PC-3 (cell line): ENCODE measurements at places on chromosomes 6 and 20. TPM values are rescaled to one million over a fixed set of nuclear protein-coding genes. Genes with fewer than 3 reads are reported as not detected.

DNA sequence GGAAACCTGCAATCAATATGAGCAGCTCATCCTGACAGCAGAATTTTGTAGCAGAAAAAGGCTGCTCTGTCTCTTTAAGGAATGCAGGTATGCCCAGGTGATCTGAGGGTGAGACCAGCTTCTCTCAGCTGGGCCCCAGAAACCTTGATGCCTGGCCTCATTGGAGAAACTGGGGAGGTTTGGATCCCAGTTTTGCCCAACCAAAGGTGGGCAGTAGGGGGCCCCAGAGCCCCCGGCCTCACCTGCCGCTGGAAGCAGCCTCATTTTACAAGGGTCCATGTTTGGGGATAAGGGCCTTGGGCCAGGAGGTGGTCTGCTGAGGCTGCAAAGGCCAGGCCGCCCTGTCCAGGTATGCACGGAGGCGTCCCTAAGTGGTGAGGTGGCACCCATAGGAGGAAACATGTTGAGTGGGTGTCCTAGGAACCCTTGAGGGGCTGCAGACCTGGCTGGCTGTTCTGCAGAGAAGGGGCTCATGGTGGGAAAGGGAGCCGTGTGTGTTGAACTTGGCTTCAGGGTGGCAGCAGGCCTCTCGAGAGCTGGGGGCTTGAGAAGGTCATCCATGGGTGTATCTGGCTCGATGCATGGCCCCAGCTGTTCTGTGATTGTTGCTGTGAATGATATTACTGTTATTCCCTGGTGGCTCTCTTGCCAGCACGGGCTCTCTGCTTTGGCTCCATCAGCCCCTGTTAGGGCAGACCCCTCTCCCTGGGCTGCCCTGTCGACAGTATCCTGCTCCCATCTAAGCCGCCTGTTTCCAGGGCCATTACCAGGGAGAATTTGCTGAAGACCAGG, 208.4 kb downstream of the CDH4 start:
- DNase-seq = no peak

DNA sequence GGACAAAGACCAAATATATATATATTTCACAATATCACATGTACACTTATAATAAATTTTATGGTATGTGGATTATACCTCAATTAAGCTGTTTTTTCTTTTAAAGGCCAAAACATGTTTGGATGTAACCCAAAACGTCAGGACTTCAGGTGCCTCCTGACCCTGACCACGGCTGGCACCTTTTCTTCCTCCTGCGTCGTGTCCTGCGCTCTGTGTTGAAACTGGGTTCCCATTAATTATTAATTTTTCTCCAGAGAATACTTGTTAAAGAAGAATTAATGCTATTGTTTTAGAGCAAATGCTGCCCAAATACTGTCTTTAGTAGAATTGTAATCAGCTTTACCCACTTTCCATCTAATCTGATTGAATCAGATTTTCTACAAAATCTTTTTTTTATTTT, 46.7 kb upstream of the VSX1 start:
- no peak for DNase-seq

DNA sequence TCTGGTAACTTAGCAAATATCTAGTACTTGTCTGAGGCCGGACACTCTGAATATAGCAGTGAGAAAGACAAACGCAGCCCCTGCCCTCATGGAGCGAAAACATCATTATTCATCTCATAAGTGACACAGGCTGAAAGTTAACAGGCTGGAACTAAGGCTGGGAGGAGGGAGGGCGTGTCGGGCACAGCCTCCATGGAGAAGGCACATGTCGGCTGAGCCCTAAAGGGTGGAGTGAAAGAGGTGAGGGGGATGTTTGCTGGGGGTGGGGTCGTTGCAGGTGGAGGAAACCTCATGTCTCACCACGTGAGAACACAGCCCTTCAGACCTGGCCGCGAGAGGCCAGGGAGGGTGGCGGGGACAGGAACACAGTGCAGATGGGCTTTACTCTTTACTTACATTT, 108.8 kb upstream of the FOXC1 start:
- DNase-seq = no peak

- DNase-seq = no peak
Observed at GRCh38 chr6:150307520-150307919, 61.3 kb upstream of the IYD start.

- no peak for DNase-seq
Observed at GRCh38 chr20:31945319-31945718, 6.5 kb downstream of the PDRG1 start.

DNA sequence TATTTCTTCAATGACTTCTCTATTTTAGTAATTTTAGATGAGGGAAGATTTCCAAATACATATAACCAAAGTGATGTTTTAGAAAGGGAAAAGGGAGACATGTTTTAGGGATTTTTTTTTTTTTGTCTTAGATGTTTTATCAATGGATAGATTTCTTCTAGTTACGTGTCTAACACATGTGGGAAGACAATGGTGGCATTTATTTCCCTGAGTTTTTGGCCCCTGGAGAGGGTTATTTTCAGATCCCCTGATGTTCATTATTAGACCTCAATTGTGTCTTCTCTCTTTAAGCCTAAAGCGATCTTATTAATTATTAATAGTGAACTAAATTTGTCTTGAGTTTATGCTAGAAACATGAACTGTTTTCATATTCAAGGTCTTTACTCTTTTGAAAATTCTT, 30.3 kb downstream of the TRMT11 start:
- DNase-seq = no peak

DNA sequence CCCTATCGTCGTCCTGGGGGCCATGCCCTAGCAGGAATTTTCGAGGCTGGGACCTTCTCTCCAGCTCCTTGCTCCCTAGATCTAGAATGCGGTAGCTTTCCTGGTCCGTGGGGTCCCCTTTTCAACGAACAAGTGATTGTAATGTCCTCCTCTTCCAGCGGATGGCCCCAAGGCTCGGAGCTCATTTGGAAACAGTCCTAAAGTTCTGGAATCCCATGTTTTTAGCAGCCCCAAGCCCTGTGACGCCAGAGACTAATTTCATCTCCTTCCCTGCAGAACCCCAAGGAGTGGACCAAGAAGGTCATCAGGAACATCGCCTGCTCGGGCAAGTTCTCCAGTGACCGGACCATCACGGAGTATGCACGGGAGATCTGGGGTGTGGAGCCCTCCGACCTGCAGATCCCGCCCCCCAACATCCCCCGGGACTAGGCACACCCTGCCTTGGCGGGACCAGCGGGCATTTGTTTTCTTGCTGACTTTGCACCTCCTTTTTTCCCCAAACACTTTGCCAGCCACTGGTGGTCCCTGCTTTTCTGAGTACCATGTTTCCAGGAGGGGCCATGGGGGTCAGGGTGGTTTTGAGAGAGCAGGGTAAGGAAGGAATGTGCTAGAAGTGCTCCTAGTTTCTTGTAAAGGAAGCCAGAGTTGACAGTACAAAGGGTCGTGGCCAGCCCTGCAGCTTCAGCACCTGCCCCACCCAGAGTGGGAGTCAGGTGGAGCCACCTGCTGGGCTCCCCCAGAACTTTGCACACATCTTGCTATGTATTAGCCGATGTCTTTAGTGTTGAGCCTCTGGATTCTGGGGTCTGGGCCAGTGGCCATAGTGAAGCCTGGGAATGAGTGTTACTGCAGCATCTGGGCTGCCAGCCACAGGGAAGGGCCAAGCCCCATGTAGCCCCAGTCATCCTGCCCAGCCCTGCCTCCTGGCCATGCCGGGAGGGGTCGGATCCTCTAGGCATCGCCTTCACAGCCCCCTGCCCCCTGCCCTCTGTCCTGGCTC, 48.5 kb downstream of the PYGB start:
- peak; percentile 61 for DNase-seq

DNA sequence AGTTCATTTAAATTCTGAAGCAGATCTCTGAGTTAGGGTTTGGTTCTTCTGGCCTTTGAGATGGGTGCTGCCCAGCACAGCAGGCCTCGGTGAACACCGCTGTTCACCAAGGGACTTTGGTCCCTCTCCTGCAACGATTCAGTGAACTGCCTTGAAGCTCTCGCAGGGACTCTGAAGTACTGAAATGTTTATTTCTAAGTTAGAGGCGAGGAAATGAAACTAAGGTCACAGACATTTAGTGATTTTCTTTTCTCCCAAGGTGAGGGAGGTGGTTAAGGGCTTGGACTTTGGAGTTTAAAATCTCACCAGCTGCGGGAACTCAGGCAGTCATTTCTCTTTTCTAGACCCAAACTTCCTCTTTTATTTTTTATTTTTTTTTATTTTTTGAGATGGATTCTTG, 26.2 kb downstream of the E2F3 start:
- no peak for DNase-seq

GRCh38 chr20:37615340-37616109, 78.3 kb upstream of the CTNNBL1 start:
- peak; percentile 83 for DNase-seq

- no peak for DNase-seq
Observed at GRCh38 chr6:137989664-137990063, 117.6 kb downstream of the PERP start.

DNA sequence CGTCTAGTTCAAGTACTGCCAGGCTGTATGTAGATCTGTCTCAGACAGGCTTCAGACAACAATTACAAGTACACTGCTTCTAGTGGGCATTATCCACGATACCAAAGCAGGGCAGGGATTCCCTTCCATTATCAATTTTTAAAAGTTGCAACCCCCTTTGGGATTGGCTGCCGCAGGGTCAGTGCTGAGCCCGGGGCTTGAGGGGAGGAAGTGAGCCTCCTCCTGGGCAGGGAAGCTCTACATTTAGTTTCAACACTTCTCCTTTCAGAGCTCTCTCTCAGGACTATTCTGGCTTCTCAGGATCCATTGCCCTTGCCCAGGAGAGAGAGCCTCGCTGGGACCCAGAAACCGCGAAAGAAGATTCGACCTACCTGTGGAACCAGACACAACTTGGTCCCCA, 1.5 kb downstream of the HTR1B start:
- DNase-seq = no peak

DNA sequence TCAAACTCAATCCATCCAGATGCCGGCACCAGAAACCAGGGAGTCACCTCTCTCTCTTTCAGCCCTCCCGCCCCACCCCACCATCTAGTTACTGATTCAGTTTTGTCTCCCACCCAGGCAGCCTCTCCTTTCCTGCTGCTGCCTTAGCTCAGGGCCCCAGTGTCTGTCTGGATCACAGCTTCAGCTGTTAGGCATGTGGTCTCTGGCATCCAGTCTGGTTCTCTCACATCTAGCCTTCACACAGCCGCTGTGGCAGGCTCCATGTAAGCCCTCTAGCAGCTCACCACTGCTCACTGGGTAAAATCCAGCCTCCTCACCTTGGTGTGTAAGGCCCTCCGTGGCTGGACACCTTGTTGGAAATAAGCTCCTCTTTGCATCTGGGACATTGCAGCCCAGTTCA, 21.3 kb downstream of the AARS2 start:
- DNase-seq = no peak

DNA sequence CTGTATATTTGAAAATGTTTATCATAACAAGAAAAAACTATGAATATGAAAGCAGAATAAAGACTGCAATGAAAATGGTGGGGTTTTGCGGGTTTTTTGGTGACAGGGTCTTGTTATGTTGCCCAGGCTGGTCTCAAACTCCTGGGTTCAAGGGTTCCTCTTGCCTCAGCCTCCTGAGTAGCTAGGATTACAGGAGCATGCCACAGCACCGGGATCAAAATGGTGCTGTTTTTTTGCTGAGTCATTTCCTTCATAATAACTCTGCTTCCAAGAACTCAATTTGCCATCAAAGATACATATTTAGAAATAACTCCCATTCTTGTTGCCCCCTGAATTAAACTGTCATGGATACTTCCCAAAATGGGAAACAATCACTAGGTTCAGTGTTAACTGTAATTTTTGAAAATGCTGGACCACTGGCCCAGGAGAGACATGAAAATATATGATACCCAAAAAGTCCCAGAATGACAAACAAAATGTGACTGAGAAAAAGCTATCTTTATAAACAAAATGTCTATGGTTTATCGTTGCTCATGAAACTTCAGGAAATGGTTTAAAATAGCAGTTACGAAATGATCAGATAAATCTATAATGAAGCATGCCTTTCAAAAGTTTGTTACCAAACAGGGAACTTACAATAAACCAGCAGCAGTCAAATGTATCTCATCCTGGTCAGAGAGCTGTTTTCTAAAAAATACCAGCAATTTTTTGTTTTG, 32.2 kb downstream of the ILRUN start:
- DNase-seq = peak; percentile 9

- no peak for DNase-seq
Observed at GRCh38 chr6:156883497-156884252, 106.5 kb downstream of the ARID1B start.

GRCh38 chr6:30942338-30943060, 1.7 kb downstream of the MUCL3 start:
- peak; percentile 96 for DNase-seq

GRCh38 chr20:20292472-20292871, 75.4 kb upstream of the INSM1 start:
- DNase-seq = no peak

DNA sequence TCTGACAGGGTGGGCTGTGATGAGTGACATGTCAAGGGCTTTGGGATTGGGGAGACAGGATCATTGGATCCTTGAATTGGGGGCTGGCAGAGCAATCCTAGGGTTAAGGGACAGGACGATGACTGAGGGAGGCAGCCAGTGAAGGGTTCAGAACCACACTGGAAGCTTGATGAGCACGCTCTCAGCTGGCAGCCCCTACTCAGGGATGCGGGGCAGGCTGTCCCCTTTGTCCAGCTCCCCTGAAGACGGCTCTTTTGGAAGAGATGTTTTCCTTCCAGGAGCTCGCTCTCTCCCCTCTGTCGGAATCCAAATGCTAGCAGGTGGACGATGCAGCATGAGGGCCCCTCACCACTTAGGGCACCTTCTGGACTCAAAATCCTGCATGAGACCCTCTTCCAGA, 8.4 kb downstream of the TGM3 start:
- no peak for DNase-seq

DNA sequence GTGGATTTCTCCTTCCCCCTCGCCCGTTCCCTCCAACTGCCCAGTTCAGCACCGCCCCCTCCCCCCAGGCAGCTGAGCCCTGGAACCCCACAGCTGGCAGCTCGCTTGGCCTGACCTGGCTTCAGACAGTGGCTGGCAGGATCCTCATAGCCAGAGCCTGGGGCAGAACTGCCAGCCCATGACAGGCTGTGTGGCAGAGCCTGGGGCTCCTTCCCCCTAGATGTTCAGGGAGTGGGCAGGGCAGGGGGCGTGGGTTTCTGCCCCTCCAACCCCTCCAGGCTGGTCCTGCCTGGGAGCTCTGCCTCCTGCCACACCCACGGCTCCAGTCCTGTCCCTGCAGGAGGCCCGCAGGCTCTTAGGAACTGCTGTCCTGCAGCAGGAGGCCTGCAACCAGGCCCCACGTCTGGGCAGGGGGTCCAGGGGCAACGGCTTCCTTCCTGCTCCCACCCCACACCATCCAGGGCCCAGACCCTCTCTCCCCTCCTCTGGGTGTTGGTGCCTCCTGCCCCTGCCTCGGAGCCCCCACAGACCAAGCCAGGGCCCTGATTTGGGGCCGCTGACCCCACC, 9.6 kb upstream of the KCNQ2 start:
- DNase-seq = no peak

- DNase-seq = no peak
Observed at GRCh38 chr20:40438161-40438830, 250.7 kb downstream of the MAFB start.

GRCh38 chr6:90399970-90400369, 103.3 kb upstream of the BACH2 start:
- no peak for DNase-seq

- no peak for DNase-seq
Observed at GRCh38 chr6:92545861-92546260, 873.5 kb downstream of the EPHA7 start.

- no peak for DNase-seq
Observed at GRCh38 chr6:89679215-89680120, 40.9 kb upstream of the LYRM2 start.

CD40 gene
- total RNA-seq = 4.6 and 5.0 TPM in 2 replicates

SLC26A8 gene
- total RNA-seq = not detected in 2 replicates

SLA2 gene
- 0.23 and 0.51 TPM in 2 replicates for total RNA-seq

GINM1 gene
- 15.0 and 19.2 TPM in 2 replicates for total RNA-seq

HEY2 gene
- total RNA-seq = not detected in 2 replicates

FOXF2 gene
- total RNA-seq = not detected in 2 replicates

PPP1R16B gene
- 0.04 and 0.12 TPM in 2 replicates for total RNA-seq

C6orf52 gene
- 0.80 TPM in 1 of 2 replicates, not detected in the other for total RNA-seq

ENPP4 gene
- 2.8 and 5.1 TPM in 2 replicates for total RNA-seq
